ENCODE measurements at places on chromosomes 12 and 14.

DNA sequence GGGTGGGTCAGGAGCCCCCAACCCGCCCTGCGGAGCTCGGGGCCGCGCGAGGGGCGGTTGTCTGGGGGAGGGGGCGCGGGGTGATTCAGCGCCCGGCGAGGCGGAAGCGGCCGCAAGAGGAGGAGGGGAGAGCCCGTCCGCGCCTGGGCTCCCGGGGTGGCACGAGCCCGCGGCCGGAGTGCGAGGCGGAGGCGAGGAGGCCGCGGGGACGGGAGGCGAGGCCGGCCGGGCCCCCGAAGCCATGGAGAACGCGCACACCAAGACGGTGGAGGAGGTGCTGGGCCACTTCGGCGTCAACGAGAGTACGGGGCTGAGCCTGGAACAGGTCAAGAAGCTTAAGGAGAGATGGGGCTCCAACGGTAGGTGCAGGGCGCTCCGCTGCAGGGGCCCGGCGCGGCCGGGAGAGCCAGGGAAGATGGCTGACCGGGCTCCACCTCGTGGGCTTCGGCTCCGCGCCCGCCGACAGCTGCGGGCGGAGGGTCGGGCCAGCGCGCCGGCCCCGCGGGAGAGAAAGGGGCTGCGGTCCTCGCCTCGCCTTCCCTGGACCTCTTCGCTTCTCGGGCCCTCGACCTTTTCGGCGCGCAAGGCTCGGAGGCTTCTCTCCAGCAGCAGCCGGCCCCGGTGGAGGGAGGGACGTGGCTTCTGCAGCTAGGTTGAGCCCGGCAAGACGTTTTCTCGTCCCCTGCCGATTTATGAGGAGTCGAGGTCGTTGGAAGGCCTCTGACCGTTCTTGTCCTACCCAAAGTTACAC, 677 bp downstream of the ATP2A2 start:
- peak; percentile 64 for DNase-seq

- peak; percentile 69 for DNase-seq
These were observed at the start of gene EEF1AKMT3 for GRCh38 chr12:57772429-57773322. TSS of gene EEF1AKMT3 (plus strand) at chr12:57772614. CDS start at chr12:57772725, 111 bp downstream.

DNA sequence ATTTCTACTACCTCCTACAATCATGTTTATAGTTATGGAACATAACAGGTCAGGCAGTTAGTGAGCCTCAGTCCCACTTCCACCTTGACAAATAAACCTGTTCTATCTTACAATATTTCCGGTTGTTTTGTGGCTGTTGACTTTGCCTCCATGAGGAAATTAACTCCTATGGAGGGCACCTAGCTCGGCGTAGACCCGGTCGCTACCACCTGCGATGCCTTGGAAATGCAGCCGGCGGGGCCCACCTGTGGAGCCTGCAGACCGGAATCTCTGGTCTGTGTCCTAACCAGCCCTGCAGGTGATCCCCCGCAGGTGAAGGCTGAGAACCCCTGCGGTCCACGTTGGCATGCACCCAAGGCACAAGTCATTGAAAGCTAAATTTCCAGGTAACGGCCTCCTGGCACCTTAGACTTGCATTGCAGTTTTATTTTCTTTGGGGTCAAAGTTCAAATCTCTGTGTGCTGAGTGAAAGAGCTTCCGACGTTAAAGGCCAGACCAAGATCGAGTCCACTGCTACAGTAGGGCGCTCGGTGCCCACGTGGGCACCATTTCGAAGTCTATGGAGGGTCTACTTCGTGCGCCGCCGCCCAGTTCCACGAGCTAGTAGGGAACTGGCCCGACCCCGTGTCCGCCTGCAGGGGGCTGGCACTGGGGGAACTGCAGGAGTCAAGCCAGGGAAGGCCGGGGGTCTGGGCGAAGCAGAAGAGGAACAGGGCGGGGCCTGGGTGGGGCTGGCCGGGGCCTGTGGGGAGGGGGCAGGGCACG, 782 bp upstream of the PIWIL1 start:
- no peak for DNase-seq

DNA sequence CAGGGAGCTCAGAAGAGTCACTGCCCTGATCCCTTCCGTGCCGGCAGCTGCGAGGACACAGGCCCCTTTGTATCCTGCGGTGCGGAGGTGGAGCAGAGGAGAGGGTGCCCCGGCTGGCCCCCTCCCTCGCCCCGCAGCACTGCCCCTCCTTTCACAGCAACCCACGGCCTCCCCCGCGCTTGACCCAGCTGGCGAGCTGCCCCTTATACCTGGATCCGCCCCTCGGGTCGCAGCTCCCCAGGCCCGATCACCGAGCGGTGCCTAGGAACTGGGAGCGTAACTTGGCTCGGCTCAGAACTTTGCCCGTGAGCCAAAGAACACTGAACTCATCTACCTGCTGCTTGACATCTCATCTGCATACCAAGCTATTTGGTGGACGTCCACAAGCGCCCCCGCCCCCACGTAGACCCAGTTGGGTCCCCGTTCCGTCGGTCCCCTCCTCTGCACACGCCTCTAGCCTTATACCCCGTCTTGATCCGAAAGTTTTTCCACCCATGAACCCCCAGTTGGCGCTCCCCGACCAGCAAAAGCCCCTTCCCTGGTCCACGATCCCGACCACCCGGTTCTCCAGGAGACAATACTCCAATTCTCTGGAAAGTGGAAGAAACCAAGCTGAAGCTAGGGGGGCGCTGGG, 697 bp upstream of the DNAJC14 start:
- peak; percentile 49 for DNase-seq

GRCh38 chr12:111156304-111156703, 212.6 kb downstream of the PHETA1 start:
- no peak for DNase-seq

- no peak for DNase-seq
These were observed 56.9 kb downstream of the CDC42BPB start for GRCh38 chr14:103000291-103000921.

- no peak for DNase-seq
These were observed 220.3 kb downstream of the FBXL14 start for GRCh38 chr12:1373901-1374735.

- DNase-seq, result no peak
These were observed 5.1 kb upstream of the ENDOU start for GRCh38 chr12:47730341-47730744.

- no peak for DNase-seq
These were observed 155.0 kb upstream of the TMEM132C start for GRCh38 chr12:128111951-128112350.

GRCh38 chr12:124191024-124191359, 103.9 kb upstream of the RFLNA start:
- DNase-seq, result no peak

DNA sequence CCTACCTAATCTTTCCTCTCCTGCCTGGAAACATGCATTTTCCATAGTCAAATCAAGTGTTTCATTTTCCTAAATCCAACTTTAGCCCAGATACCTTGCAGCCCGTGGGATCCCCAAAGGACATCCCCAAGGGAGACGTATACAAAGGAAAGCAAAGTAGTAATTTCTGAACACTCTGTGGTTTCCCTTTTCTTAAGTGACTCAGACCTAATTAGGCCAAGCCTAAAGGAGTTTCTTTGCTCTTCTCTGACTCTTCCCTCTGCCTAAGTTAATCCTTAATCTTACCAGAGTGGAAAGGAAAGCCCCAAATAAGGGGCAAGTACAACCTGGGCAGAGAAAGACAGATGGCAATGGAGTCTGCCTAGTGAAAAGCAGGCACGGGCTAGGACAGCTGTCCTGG, 250.3 kb downstream of the SPTSSA start:
- DNase-seq, result no peak

DNA sequence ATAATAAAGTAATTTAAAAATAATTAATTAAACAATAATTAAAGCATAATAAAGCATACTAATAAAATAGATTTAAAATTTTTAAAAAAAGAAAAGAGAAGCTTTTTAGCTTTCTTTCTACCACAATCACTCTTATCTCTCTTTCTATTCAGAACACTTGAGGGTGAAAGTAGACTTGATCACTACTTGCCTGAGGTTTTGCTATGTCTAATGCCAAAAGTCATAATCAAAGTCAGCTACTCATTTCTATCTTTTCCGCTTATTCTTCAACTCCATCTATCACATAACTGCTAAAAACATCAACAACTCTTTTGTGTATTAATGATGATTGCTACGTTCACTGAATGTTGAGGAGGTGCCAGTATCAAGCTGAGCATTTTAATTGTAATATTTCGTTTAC, 202.0 kb upstream of the KRR1 start:
- DNase-seq, result no peak

DNA sequence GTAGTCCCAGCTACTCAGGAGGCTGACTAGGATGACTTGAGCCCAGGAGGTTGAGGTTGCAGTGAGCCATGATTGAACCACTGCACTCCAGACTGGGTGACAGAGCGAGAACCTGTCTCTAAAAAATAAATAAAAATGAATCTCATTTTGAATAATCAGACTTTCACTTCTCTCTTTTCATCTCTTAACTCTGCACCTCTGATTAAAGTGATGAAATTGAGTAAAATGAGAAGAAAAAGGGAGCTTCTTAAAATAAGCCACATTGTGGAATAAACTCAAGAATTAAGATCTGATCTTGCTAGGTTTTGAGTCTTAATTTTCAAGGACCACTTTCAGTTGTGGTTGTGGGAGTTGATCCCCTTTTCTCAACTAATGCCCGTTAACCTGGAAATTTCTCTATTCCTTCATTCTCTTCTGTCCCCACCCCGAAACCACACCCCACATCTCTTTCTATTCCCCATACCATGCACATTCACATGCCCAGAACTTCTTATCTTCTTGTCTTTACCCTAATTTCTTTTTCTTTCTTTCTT, 70.9 kb upstream of the ETV6 start:
- no peak for DNase-seq

DNA sequence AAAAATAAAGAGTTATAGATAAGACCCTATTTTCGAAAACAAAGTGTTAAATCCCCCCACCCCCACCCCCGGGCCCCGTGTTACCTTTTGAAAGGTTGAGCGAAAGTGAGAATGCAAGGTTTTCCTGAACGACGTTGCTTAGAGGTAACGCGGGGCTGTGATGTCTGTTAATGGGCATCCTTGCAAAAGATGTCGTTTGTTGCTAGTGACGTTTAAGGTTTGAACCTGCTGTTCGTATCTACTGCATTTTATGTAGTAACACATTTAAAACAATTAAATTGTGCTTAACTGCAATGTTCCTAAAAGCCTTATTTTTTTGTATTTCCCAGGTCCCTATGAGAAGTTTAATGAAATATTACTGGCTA, 1.2 kb downstream of the CPSF6 start:
- DNase-seq, result no peak

- DNase-seq, result no peak
These were observed 32.8 kb downstream of the RBM19 start for GRCh38 chr12:113933201-113933786.

GRCh38 chr14:100730581-100730980, 3.9 kb downstream of the DLK1 start:
- no peak for DNase-seq

DNA sequence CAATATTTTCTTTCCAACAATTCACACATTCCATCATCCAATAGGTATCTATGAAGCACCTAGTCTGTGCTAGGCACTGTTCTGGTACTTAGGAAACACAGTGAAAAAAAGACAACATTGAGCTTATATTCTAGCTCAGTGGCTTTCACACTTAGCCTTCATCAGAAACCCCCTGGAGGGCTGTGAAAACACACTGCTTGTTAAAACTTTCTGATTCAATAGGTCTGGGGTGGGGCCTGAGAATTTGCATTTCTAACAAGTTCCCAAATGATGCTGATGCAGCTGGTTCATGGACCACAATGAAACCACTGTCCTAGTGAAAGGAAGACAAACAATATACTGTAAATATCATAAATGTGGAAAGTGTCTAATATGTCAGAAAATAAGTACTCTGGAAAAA, 5.9 kb downstream of the VTI1B start:
- no peak for DNase-seq

DNA sequence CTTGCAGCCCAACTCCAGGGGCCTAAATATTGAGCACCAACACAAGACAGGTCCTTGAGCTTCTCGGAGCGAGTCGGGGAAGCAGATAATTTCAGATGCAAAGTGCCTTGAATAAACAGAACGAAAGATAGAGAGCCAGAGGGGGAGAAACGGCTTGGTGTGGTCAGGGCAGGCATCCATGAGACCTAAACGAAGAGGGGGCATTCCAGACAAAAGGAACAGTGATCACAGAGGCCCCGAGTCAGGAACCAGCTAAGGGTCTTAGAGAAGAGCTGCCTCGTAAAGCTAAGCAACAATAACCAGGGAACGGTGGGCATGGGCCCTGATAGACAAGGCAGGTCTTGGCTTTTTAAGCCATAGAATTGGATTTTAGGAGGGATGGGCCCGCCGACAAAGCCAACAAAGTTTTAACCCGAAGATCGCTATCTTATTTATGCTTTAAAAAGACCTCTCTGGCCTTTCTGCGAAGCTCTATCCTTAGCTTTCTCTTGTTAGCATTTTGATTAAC, 421 bp upstream of the ACADS start:
- no peak for DNase-seq

DNA sequence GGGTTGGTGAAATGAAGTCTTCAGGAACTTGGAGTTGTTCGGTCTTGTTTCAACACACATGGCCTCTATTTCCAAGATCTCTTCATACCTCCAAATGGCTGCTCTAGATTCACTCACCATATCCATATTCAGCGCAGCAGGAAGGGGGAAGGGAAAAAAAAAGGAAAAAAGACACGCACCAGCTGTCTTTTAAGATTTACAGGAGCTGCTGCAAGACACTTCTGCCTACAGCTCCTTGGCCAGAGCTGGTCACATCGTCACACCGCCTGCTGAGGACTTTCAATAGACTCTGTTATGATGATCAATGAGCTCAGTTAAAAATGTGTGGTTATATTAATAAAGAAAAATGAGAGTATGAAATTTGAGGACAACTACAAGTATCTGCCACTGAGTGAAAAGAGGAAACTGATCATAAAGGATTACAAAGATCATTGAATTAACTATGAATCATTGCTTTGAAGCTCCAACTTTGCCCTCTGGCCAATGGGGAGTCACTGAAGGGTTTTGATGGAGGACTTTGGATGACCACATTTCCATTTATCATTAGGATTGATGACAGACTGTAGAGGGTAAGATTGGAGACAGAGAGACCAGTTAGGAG, 182.1 kb upstream of the HMGA2 start:
- no peak for DNase-seq

GRCh38 chr14:24875203-24875838, 174.6 kb downstream of the STXBP6 start:
- DNase-seq, result no peak

DNA sequence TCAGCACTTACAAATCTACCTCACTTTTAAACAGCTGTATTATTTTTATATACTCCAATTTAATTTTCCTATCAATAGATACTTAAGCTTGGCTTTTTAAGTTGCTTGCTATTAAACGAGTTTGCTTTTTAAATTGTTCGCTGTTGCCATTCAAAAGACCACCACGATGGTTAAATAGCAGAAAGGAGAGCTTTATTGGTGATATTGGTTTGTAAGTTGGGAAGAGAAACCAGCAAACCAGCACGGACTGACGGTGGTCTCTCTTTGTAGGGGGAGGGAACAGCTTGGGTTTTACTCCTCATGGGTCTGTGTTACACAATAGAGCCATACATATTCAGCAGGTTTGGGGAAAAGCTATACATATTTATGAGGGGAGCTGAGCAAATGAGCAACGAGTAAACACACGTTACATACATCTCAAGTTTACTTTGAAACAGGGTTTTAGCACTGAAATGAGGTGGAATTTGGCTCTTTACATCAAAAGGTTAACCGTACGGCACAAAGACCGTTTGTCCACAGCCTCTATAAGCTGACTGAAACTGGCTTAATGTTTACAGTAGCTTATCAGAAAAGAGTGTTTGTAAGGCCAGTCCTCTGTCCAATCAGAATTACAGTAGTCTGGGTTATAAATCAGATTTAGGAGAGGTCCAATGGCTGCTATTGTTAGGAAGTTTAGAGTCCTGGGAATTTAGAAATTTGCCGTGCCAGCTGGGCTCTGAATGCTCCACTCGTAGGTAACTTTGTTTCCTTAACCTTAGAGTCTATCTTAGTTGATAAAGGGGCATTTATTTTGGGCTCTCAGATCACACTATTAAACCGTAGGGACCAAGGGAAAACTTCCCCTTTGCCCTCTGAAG, 69.7 kb upstream of the DHRS4 start:
- no peak for DNase-seq
